Stimulated activated CD8-positive, alpha-beta memory T cell treated with anti-CD3 and anti-CD28 coated beads, Interleukin-2, amount 100 ng/mL, for 48 hours (primary cell): ENCODE measurements at places on chromosomes 13 and 19.
A peak's percentile ranks its signal among the peaks of the same experiment; 100 is the strongest.

GRCh38 chr13:51935326-51936171, 73.8 kb downstream of the CCDC70 start:
- no peak for DNase-seq

- peak; percentile 59 for DNase-seq
These were observed 8.2 kb downstream of the RASGRP4 start for GRCh38 chr19:38417544-38418506.

DNA sequence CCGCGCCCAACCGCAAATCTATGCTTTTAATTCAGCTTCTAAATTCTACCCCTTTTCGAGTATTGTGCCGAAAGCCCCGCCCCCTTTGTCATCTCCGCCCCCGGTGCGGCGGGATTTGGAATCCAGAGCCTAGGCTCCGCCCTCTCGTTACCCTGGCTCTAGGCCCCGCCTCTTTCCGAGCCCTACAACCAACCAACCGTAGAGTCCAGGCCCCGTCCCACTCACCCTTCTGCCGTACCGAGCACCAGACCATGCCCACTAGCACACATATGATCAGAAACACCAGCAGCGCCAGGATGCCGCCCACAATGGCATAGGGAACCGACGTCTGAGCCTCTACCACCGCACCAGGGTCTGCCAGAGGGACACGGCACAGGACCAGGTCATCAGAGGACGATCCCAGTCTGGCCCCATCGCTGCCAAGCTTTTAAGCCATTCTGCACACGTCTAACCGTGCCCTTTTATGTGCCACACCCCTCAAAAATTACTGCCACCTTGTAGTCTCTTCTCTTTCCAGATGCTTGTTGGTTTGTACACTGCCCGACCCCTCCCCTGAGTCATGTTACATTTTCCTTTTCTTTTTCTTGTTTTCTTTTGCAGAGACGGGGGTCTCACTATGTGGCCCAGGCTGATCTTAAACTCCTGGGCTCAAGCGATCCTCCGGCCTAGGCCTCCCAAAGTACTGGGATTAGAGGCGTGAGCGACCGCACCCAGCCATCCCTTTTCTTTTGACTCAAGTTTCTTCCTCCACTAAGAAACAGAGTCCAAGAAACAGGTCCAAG, 4.7 kb upstream of the ZNF428 start:
- no peak for DNase-seq

GRCh38 chr13:109509154-109509900, 277.1 kb downstream of the IRS2 start:
- DNase-seq = no peak

DNA sequence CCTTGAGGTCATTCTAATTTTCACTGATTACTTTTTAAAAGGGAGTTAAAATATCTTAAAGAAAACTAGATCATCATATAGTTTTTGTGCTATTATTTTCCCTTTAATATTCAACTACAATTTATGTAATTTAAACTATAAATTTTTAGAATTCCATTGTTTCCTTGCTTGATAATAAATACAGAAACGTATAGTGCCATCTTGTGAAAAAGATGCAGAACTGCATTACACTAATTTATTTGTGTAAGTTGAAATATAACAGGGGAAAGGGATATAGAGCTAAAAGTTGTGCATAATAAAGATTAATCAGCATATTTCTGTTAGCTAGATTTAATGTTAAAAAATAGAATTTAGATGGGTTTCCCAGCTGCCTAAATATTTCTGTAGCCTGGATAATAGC, 61.5 kb upstream of the TDRD3 start:
- DNase-seq = no peak

GRCh38 chr13:97108530-97108900, 113.6 kb upstream of the MBNL2 start:
- DNase-seq = no peak

DNA sequence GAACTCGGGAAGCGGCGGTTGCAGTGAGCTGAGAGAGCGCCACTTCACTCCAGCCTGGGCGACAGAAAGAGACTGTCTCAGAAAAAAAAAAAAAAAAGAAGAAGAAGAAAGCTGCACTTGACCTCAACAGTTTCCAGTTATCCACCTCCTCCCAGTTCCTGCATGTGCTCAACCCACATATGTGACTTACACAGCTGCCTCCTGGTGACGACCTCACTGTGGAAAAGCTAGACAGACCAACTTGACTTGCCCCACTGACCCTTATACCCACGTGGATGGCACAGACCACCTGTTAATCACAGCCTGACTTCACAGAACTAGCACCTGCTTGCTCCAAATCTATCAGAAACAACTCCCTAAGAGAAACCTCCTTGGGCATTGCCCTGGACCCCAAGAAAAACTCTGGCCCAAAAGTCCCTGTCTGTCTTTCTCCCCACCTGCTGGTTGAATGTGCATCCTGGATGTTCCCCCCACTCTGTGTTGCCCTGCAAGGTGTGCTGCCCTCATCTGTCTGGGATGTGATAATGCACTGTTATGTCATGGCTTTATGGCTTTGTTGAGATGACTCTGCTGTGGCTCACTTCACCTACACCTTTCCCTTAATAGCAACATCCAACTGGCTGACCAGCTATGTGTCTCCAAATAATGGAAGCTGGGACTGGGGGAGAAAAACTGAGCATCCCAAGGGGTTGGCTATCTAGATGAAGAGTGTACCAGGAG, 2.8 kb downstream of the ZNF20 start:
- no peak for DNase-seq

GRCh38 chr13:66675620-66676019, 554.5 kb downstream of the PCDH9 start:
- DNase-seq = no peak

DNA sequence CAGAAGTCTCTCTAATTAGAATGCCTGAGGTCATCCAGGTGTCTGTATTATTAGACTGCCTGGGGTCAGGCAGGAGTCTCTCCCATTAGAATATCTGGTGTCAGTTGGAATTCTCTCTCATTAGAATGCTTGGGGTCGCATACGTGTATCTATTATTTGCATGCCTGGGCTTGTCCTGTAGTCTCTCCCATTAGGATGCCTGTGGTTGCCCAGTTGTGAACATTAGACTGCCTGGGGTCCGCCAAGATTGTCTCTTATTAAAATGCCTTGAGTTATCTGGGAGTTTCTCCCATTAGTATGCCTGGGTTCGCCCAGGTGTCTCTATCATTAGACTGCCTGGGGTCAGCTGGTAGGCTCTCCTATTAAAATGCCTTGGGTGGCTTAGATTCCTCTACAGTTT, 1494.7 kb downstream of the UQCRFS1 start:
- no peak for DNase-seq

DNA sequence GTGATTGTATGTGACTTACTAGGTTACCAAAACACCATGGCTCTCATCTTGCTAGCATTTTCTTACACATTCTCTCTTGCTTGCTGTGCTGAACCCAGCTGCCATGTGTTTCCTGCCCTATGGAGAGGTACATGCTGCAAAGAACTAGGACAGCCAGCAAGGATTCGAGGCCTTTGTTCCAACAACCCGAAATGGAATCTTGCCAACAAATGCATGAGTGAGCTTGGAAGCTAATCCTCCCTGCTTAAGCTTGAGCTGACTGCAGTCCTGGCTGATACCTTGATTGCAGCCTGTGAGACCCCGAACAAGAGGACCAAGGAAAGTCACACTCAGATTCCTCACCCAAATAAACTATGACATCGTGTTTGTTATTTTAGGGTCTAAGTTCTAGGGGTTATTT, 651.2 kb downstream of the SLITRK6 start:
- no peak for DNase-seq

DNA sequence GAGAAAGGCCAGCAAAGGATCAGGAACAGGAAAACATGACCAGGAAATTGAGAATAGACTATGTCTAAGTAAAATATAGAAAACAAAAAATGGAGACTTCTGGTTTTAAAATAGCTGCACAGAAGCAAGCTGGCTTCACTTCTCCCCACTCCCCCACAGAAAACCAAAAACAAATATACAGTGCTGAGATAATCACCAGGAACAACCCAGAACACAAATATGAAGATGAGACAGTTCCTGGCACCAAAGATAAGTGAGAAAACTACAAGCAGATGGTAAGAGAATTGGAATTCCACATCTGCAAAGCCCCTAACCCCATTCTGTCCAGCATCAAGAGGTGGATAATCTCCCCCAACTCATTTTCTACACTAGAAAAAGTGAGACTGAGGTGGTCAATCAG, 397.7 kb downstream of the SUCLA2 start:
- no peak for DNase-seq

GRCh38 chr19:52722062-52723003, 12.5 kb downstream of the ZNF611 start:
- no peak for DNase-seq

DNA sequence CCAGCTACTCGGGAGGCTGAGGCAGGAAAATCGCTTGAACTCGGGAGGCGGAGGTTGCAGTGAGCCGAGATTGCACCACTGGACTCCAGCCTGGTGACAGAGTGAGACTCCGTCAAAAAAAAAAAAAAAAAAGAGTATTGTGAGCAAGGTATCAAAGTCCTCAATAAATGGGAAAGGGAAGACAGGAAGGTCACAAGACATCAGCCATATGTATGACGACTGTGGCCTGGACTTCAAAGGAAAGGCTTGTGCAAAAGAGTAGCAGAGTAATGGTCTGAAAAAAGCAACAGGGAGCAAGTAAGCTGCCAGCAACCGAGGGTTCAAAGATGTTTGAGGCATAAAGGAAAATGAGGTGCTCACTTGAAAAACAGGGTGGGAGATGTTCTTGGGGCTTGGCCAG, 116.0 kb upstream of the WASF3 start:
- no peak for DNase-seq

- no peak for DNase-seq
These were observed 931.0 kb upstream of the MIR17HG start for GRCh38 chr13:90416519-90416918.

- no peak for DNase-seq
These were observed 242.2 kb upstream of the EDNRB start for GRCh38 chr13:78160793-78161192.

DNA sequence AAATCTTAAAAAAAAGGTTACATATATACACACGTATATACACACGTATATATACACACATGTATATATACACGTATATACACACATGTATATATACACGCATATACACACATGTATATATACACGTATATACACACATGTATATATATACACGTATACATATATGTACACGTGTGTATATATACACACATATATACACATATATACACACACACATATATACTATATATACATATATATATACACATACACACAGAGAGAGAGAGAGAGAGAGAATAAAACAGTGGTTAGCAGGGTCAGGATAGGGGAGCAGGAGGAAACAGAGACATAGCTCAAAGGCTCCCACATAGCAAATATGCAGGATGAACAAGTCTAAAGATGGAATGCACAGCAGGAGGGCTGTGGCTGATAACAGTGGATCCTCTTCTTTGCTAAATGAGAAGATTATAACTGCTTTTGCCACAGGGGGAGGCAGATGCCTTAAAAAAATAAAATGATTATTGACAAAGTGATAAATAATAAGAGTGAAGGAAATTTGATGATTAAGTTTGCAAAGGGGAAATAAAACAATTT, 714.5 kb downstream of the UQCRFS1 start:
- DNase-seq = no peak

- DNase-seq = no peak
These were observed 11.5 kb downstream of the S1PR2 start for GRCh38 chr19:10219678-10220077.

DNA sequence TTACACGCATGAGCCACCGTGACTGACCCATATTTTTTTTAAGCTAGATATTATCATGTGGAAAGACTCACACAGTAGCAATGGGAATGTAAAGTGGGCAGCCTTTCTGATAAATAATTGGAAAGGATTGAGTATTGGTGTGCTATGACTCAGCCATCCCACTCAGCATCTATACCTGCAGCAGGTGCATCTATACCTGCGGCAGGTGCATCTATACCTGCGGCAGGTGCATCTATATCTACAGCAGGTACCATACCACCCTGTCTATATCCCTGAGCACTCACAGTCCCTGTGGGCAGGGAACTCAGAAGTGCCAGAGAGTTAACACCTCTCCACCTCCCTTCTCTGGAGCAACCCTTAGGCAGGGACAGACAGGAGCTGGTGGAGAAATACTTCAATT, 5.2 kb upstream of the LRRC8E start:
- DNase-seq = no peak

GRCh38 chr13:99813336-99814095, 158.1 kb downstream of the ZIC5 start:
- no peak for DNase-seq

- DNase-seq = no peak
These were observed 9.3 kb downstream of the C13orf42 start for GRCh38 chr13:51101636-51102235.

DNA sequence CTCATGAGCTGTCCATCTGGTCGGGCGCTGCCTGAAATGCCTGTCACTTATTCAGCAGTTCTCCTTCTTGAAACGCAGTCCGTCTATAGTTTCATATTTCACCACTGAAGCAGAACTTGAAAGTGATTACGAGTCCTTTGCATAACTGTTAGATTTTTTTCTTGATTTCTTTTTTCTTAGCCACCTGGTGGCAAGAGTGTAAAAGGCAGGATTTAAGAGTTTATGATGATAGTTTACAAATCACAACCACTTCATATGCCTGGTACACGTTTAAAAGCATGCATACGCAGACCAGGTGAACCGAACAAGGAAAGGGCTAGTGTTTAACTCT, 45.8 kb downstream of the GGACT start:
- DNase-seq = no peak

DNA sequence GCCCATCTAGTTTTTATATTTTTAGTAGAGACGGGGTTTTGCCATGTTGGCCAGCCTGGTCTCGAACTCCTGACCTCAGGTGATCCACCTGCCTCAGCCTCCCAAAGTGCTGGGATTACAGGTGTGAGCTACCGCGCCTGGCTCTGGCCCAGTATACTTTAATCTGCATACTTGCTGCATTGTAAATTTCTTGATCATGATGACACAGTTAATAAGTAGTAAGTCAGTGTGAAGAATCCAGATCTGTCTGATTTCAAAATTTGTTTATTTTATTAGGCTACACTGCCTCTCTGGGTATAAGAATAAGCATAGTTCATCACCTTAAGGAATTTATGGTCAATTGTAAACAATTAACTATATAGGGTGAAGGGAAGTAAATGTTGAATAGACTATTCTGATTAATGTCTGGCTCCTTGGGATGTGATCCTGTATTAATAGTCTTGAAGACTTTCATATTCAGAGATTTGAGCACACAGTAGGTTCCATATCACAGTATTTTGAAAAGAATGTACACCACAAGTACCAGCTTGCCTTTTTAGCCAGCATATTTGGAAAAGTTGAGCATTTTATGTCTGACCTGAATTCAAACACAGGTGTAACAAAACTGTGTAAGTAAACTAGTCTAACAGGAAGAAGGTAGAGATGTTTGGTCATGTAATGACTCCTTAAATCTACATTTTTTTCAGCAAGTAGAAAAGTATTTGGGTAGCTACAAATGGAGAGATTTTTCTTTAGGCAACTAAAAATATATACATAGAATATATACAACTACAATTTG, 7.4 kb downstream of the ARHGAP35 start:
- DNase-seq = no peak

- DNase-seq = no peak
These were observed 20.6 kb downstream of the OR10H3 start for GRCh38 chr19:15758379-15758778.

- no peak for DNase-seq
These were observed 42.6 kb upstream of the ZNF91 start for GRCh38 chr19:23437901-23438300.

GRCh38 chr19:10321417-10321797, 5.6 kb upstream of the FDX2 start:
- DNase-seq = no peak

GRCh38 chr19:45676851-45677263, 8.8 kb downstream of the GIPR start:
- DNase-seq = peak; percentile 19

GRCh38 chr19:18809149-18809868, 18.2 kb upstream of the COMP start:
- DNase-seq = no peak
